Thoracic aorta (tissue), 2 donors: ENCODE measurements at places on chromosomes 3 and 15. TPM values are rescaled to one million over a fixed set of nuclear protein-coding genes. Genes with fewer than 3 reads are reported as not detected.

Gene FAM174B
- 6.1 TPM for total RNA-seq

DNA sequence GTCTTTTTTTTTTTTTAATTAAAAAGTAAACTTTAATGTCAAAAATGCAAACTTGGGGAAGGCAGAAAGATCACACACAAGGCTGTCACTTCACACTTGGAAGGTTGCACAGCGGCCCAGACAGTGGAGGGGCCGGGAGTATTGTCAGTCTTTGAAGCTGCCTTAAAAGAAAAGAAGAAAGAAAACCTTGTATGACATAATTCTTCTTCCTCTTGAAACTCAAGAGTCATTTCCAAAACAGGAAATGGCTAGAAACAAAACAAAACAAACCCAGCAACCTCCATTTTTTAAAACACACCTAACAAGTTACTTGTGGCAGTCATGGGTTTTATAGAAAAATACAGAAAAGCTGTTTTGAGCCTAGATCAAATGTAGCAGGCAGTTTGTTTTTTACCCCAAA, 68.1 kb upstream of the MAGI1 start:
- no peak for DNase-seq

Gene HRG
- total RNA-seq, result not detected

DNA sequence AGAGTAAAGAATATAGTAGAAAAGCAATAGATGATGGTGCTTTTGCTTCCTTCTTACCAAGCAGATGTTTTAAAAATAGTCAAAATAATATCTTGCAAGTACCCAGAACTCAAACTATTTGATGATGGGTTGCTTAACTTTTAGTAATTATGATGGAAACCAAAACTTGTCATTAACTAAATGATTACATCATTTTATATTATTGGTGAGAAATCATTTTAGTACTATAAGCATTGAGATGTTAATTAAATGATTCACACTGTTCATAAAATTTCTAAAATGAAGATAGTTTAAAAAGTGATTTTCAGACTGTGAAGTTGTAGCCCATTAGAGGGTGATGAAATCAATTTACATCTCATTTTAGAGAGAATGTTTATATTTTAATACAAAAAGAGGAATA, 24.4 kb upstream of the GOLGA8B start:
- DNase-seq, result no peak

- DNase-seq, result no peak
These were observed 92.7 kb upstream of the CFAP20DC start for GRCh38 chr3:59142556-59142955.

DNA sequence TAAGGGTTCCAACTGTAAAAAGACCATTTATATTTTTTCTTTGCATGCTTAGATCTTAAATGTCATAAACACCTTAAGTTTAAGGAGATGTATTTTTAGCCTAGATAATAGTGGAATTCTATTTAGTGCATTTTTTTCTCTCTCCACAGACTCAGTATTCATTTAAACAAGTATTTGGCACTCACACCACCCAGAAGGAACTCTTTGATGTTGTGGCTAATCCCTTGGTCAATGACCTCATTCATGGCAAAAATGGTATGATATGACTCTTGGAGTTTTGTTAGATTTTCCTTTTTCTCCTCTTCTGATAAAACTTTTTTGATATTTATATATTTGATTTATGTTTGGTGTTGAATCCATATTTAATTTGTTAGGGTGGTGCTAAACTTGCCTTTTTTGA, 7.3 kb downstream of the KIF23 start:
- DNase-seq, result no peak

Gene GOLGA6D
- not detected for total RNA-seq

Gene CAMK1
- total RNA-seq, result 69.7 TPM

GRCh38 chr15:87623832-87624231, 632.7 kb downstream of the NTRK3 start:
- DNase-seq, result no peak

- DNase-seq, result no peak
These were observed 249.6 kb upstream of the COL8A1 start for GRCh38 chr3:99388780-99389179.

Gene DBR1
- 12.6 TPM for total RNA-seq

Gene IL17RB
- total RNA-seq, result not detected

GRCh38 chr15:80891006-80891405, 98.6 kb downstream of the MESD start:
- no peak for DNase-seq

DNA sequence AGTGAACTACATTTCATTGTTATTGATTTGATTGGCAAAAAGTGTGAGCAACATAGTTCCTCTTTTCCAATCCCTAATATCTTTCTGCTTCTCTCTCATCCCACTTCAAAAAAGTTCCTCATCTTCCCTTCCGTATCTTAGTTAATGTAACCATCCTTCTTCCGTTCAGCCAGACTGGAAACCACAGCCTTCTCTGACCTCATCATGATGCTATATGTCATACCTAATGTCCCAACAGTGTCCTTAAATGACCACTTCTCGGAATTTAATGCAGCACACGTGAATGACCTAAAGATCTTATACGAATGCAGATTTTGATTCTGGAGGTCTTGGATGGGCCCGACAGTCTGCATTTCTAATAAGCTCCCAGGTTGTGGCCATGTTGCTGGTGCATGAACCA, 320.3 kb upstream of the SATB1 start:
- DNase-seq, result no peak

Gene PLCB2
- 32.4 TPM for total RNA-seq

- peak; percentile 67 for DNase-seq
These were observed at the start of gene FAM131A for GRCh38 chr3:184337399-184337714. FAM131A (plus strand) TSS chr3:184337600; CDS start chr3:184337631, 31 bp downstream.

DNA sequence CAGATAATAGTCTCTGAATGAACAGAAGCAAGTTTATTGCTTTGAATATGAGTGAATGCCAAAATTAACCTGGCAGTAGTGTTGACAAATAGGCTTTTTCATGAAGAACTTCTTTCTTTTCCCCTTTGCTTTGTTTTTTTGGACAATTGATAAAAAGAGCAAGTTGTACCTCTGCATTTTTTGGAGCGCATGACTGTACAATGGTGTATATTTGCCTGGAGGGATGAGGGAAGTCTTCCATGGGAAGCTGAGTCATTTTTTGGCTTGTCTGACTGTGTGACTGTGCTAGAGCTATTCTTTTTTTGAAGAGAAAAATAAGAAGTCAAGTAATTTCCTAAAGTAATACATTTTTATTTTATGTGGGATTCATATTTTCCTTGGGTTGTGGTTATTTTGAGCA, 186.9 kb downstream of the KLHL25 start:
- no peak for DNase-seq

- DNase-seq, result no peak
These were observed 61.3 kb downstream of the KBTBD8 start for GRCh38 chr3:67059443-67059842.

Gene GOLGA8Q
- total RNA-seq, result 5.1 TPM

DNA sequence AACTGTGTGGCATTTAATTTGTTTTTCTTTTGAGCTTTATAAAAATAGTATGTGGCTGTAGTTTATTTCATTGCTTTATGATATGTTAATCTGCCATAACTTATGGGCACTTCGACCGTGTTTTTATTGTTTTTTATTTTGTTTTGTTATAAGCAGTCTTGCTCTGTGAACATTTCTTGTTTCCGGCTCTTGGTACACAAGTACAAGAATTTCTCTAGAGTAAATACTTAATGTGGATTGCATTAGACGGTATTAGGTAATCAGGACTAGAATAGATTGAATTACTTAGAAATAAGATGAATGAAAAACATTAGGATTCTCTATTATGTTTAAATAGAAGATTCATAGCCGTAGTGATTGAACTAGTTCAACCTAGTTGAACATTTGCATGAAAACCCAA, 2.1 kb downstream of the ZFAND6 start:
- no peak for DNase-seq

Gene MEX3B
- 0.68 TPM for total RNA-seq

- no peak for DNase-seq
These were observed 30.6 kb downstream of the PTX3 start for GRCh38 chr3:157467200-157467599.

GRCh38 chr3:196849180-196849741, 18.5 kb upstream of the SENP5 start:
- no peak for DNase-seq

GRCh38 chr15:41653760-41654159, 6.4 kb upstream of the MGA start:
- no peak for DNase-seq

Gene C3orf38
- total RNA-seq, result 32.2 TPM

DNA sequence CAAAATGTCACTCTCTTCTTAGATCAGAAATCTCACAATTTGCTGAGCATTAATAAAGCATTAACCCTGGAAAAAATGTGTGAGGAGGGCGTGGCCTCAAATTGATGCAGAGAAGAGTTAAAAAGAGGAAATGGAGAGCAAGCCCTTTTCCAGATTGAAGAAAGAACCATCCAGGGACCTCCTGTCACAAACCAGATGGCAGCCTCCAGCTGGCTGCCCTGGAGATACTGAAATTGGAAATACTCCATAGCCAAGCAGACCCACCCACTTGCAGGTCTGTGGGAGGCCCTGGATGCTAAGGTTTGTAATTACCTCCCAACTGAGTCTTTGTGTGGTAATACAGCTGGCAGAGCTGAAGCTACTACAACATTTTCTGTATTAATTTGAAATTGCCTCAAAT, 214.9 kb downstream of the IL20RB start:
- no peak for DNase-seq

Gene GPR27
- total RNA-seq, result 0.54 TPM

- peak; percentile 13 for DNase-seq
These were observed 32.5 kb downstream of the CHAC1 start for GRCh38 chr15:40985541-40986330.

Gene SEMA3F
- total RNA-seq, result 35.1 TPM

DNA sequence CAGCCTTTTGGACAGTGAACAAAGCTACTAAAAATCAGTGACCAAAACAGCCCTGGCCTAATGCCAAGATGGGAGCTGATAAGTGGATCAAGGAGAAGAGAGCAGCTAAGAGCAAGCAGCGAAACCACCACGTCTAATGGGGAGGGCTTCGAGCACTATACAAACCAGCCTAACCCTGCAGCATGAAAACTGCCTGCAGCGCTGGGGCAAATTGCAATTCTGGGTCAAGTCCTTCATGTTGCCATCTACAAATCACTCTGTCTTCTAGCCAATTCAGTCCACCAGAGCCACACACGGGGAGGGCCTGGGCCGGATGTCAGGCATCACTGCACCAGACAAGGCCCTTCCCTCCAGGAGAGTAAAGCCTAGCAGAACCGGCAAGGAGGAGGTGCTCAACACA, 30.5 kb upstream of the SPATA12 start:
- no peak for DNase-seq

Gene SNAP23
- 68.8 TPM for total RNA-seq

- DNase-seq, result no peak
These were observed 360.9 kb upstream of the KCNH8 start for GRCh38 chr3:18787441-18787840.

Gene CPB1
- total RNA-seq, result 0.95 TPM

Gene WDR48
- 29.9 TPM for total RNA-seq

Gene CHD2
- 148 TPM for total RNA-seq

Gene P2RY1
- 3.0 TPM for total RNA-seq

DNA sequence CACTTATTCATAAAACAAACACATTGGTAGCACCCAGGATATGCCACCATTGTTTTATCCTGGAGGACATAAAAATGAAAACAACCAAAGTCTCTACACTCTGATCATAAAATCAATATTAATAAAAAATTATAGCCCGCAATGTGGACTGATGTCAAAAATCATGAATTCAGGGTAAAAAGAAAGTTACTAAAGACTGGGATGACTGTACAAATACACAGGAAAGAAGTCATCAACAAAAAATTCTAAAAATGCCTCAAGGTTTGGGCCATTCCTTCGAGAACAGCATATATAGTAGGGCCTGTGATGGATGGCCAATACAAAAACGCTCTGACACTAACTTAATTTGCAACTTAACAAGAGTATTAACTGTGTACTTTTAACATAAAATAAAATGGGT, 76.8 kb downstream of the THBS1 start:
- DNase-seq, result no peak

- DNase-seq, result no peak
These were observed 97.9 kb upstream of the NANOGP8 start for GRCh38 chr15:35182841-35183479.

GRCh38 chr15:90471769-90472168, 58.0 kb upstream of the CRTC3 start:
- DNase-seq, result no peak

Gene GRIP2
- total RNA-seq, result 1.5 TPM

Gene STRC
- 1.2 TPM for total RNA-seq

- no peak for DNase-seq
These were observed 4.2 kb upstream of the TATDN2 start for GRCh38 chr3:10244009-10244408.

Gene ITIH1
- total RNA-seq, result not detected

DNA sequence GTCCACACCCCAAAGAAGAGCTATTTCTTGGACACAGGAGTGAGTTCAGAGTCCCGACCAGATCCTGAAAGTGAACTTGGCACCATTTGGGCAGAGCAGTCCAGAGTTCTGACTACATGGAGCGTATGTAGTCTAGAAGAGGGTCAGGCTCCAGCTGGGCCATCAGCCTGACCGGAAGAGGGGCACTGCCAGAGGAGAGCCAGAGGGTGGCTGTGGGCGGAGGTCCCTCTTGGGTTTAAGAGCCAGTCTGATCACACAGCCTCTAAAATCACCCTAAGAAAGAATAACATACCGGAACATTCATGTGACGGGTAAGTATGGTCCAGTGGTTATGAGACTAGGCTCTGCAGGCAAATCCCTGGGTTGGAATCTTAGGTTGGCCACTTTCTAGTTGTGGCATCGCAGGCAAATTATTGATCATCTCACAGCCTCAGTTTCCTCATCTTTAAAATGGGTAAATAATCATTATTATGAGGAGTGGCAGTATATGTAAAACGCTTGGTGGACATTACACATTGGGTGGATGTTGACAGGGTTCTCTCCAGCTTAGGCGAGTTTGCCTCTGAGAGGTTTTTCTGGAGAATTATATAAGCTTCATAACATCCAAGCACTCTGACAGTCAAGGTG, 2.1 kb upstream of the RAP2B start:
- no peak for DNase-seq

Gene MYZAP
- total RNA-seq, result 6.8 TPM

Gene DNAH12
- 0.14 TPM for total RNA-seq

DNA sequence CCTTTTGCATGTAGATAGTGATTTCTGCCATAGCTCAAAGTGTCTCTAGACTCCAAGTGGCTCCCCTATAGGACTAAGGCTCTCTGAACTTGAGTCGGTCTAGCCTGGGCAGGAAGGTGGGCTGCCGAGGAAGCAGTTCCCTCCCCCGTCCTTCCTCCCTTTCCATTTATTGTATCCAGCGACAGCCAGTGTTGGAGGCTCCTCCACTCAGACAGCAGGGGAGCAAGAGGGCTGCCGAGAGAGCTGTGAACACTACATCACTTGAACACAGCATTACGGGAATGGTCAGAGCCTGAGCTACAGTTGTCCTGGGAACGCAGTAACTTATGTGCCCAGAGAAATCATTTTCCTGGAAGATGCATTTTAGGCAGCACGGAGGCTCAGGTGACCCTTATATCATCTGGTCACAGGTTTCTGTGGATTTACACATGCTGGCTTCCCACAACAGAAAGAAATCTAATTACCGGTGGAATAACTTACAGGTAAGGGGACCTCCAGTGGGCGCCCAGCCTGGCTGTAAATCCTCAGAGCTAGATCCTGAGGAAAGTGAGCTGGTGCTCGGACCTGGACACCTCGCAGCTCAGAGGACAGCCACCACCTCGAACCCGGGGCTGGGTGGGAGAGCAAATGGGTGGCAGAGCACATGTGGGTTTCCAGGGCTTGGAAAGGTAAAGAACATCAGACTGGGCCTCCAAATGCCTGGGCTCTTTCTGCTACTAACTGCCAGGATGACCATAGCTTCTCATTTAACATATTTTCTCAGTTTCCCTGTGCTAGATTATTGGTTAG, 197.1 kb downstream of the UACA start:
- DNase-seq, result no peak

GRCh38 chr3:194161131-194162045, 25.4 kb downstream of the HES1 start:
- no peak for DNase-seq
